ENCODE measurements at places on chromosomes 12 and 14.

DNA sequence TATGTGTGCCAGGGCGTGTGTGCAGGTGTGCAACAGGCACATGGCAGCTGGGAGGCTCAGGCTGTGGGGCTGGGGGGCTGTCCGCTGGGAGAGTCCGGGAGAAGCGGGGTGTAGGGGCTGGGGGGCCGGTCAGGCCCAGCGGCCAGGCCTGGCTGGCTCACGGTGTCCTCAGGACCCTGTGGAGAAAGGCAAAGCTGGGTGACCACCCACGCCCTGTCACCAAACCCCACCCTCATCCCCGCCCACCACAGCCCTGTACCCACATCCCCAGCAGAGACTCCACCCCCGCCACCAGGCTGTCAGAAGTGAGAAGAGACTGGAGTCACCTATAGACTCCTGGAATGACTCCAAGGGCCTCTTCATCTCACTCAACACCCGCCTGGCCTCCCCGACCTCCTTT lies 85.3 kb downstream of the SCARB1 start:
- DNase-seq = no peak

DNA sequence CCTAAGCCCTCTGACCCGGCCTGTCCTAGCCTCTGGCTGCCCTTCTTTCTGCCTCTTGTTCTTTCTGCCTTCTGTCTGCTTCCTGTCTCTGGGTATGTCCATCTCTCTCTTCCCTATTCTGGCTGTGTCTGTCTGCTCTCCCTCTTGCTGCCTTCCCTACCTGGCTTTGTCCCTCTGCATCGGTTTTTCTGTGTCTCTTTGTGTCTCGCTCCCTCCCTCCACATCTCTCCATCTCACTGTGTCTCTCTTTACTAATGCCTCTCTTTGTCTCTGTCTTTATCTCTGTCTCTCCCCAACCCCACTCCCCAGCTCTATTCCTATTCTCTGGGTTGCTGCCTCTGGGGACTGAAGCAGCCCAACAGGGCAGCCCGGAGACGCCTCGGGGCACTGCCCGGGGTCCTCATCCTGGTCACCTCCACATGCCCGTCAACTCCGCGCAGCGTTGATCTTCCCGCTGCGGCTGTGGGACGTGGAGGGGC lies 10.1 kb downstream of the SHMT2 start:
- no peak for DNase-seq

DNA sequence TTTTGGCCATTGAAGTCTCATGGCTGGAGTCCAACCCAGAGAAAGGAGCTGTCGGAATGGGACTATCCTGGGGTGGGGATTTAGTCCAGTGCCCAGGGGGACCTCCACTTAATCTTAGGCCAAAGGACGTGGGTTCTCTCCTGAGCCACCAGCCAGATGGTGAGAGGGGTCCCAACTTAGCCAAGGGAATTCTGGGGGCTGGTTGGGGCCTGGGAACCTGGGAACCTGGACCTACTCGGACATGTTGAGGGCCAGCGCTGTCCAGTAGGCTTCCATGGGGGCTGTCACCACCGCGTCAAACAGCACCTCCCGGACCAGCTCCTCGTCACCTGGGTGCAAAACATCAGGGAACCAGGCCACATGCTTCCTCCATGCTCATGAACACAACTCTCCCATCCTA lies 33.4 kb downstream of the LRTM2 start:
- DNase-seq = no peak

- no peak for DNase-seq
Measured at GRCh38 chr12:121468499-121468801, 68.5 kb downstream of the RNF34 start.

- no peak for DNase-seq
Measured at GRCh38 chr12:85603556-85603955, 232.7 kb downstream of the RASSF9 start.

DNA sequence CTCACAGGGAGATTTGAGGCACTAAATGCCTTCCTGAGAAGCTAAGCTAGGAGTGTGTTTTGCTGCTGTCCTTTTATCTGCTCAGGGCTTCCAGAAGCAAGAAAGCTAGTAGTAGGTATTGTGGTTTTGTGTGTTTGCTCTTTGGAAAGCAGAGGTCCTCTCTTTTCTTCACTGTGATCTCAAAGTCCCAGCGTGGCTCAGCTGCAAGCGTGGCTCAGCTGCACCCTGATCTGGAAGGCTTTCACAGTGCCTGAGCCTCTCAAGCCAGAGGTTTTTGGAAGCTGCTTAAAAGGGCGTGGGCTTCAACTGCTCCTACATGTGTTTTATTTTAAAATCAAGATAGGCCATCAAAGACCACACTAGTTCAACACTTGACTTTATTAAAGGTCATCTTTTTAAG lies 337.4 kb upstream of the RGS6 start:
- DNase-seq = no peak

- DNase-seq = no peak
Measured at GRCh38 chr12:75981247-75982168, 50.1 kb downstream of the PHLDA1 start.

DNA sequence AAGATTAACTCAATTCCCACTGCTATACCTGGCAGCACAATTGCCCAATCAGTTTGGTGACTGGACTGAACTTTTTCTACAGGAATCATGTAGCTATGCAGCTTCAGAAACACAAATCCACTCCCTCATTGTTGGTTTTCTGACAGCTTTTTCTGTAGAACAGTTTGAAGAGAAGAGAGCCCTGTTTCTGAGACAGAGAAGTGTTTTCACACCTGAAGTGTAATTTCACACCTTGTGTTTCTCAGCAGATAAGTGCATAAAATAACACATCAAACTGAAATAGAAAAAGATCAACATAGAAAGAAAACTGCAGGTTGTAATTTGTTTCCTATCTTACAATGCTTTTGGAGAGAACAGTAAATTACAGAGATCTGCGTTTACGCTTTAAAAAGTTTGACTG lies 335.6 kb downstream of the SNAPC1 start:
- no peak for DNase-seq

GRCh38 chr12:47343684-47344567 lies 264.2 kb upstream of the AMIGO2 start:
- DNase-seq = no peak

DNA sequence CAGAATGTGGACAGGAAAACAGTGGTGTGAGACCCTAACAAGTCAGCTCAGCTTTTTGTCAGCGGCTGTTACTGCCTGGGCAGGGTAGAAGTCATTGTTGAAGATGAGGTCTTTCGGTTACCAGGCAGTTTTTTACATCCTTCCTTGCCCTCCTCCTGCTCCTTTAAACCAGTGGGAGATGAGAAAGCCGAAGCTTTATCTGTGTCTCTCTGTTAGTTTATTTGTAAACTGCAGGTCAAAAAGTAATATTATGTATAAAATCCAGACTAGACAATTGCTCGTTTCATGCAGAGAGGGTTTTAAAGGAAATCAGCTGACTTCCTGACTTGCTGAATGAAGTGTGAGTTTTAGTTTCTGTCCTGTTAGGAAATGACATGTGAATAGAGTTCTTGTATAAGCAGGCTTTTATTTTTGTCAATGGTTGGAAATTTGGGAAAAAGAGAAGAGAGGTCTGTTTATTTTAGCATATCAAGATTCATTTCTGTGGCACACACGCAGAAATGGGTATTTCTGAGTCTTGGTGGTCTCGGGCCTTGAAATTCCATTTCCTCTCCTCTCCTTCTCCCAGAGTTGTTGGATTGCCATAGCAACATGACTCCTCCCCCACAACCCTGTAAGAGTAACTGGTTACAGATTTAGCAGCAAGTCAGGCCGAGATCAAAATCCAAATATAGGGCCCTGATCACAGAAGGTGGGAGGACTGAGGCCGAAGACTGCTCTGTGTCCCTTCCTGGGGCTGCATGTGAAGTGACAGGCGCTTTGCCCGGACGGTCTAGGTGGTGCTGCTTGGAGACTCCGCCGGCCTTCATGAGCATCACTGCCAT lies 60.8 kb downstream of the SAMD4A start:
- no peak for DNase-seq

DNA sequence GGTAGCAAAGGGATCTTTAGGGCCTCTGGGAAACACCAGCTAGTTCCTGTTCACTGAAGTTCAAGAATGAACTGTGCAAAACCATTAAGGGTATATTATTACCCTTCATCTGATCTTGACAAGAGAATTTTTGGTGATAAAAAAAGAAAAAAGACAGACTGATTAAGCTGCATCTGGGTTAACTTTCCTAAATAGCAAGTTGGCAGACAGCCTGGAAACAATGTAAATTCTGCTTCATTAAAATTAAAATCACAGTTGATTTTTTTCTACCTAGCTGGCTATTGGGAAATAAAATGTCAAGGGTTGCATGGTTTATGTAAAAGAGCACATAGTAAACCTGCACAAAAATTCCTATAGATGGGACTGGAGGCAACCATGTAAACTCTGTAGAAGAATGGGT lies 126.6 kb upstream of the PRKD1 start:
- DNase-seq = no peak

DNA sequence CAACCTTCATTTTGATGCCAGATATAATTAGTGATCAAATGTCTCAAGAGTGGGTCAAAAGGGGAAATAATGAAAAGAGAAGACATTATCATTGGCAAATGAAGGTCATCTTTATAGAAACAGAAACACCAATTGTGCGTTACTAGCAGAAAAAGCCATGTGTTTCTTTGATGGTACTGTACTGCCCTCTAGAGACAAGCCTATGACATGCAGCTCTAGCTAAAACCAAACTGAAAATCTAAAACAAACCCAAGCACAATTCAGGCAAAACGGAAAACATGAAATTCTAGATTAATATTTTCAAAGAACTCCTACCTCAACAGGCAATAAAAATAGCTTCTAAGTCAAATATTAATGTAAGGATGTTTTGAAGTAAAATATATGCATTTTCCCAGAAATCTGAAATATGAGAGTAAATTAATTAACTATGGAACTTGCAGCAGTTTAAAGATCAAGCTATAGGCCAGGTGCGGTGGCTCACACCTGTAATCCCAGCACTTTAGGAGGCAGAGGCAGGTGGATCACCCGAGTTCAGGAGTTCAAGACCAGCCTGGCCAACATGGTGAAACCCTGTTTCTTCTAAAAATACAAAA lies 115.4 kb downstream of the KLHL28 start:
- no peak for DNase-seq

- no peak for DNase-seq
Measured at GRCh38 chr12:44509471-44509870, 366.6 kb downstream of the NELL2 start.

DNA sequence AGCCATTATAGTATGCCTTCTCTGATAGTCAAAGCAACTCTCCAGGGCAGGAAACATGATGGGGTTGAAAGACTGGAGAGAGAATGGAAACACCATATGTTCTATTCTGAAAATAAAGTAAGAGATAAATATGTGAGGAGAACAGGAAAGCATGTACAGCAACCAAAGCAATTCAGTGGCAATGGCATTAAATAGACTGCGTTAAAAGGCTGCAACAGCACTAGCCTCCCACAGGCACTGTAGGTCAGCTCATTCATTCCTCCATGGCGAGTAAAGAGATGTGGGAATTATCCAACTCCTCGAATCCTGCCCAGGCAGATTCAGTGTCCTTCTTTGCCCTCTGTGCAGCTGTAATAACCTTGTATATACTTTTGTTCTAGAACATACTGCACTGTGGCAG lies 43.8 kb downstream of the ANO6 start:
- no peak for DNase-seq

All from breast epithelium (tissue), 4 donors.